GM19239 (cell line): ENCODE measurements at places on chromosomes 3 and 15.

DNA sequence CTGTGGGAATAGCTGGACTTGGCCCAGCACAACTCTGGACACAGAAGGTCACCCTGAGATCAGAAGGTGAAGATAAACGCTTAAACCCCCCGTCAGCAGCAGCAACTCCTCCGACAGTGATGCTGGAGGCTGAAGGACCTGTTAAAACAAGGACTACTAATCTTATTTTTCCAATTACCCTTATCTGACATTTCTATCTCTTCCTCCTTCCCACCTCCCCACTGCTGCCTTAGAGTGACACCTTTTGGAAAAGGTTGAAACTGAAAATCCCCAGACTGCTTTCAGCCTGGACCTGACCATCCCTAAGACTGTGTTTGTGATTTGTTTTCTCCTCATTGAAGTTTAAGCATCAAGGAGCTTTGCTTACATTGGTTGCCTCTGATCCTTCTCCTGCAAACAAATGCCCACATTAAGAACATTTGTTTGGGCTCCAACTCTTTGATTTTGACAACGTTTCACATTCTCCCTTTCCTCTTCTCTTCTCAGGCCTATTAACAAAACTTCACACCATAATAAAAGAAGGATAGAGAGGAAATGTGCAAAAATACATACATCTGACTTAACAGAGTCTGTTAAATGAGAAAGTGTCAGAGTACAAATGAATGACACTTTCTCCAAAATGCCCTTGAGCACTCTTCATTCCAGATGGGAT is 410.6 kb upstream of the WNT5A start:
- DNase-seq = no peak

GRCh38 chr3:148255981-148256969 is 441.4 kb upstream of the AGTR1 start:
- no peak for DNase-seq

DNA sequence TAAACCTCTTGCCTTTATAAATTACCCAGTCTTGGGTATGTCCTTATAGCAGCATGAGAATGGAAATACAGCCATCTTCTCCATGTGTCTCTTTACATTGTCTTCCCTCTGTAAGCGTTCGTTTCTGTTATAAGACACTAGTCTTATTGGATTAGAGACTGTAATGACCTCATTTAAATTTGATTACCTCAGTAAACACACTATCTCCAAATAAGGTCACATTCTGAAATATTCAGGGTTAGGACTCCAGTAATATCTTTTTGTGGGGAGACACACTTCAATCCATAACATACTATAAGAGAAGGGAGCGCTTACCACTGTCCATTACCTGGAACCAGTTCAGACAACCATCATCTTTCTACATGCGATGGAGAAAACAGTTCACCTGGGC is 34.3 kb upstream of the CD47 start:
- no peak for DNase-seq

DNA sequence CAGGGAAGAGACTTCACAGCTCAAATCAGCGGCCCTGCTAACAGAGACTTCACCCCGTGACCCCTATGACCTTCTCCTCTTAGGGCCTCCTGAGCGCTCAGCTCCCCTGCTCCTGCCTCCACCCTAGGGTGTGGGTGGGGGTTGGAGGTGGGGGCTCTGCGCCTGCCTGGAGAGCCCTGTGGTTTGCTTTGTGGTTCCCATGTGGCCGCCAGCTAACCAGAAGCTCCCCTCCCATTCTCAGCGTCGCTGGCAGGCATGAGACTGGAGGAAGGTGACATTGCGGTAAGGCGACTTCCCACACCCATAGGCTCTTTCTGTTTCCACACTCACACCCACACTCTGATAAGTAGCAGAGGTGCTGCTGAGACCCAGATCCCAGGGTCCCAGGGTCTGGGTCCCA is 27.6 kb downstream of the XYLB start:
- DNase-seq = no peak

DNA sequence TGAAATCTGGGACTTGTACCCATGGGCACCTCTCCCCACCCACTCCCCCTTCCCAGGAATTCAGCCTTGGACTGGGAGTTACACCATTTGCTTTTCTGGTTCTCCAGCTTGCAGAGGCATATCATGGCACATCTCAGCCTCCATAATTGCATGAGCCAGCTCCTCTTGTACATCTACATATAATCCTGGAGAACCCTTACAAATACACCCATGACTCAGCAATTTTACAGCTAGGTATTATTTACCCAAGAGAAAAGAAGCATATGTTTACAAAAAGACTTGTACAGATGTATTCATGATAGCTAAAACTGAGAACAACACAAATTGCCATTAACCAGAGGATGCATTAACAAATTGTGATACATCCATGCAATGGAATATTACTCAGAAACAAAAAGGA is 58.4 kb downstream of the RPLP1 start:
- no peak for DNase-seq

GRCh38 chr15:63491979-63492378 is 12.4 kb upstream of the USP3 start:
- no peak for DNase-seq

DNA sequence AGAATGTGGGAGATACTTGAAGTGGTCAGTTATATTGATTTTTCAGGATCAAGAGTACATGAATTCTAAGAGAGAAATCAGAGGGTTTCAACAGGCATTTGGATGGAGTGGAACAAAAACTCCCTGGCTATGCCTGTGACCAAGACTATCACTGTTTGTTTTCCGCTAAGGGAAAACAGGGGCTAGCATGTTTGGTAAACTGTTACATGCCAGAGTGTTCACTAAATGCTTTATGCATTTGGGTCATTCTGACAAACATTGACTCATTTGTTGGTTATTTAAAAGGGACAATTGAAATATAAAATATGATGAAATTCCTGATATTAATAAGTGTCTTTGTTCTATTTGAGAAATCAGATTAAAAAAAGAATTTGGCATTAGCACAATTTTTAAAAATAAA is 603.9 kb upstream of the KCNMB2 start:
- no peak for DNase-seq

- DNase-seq = no peak
Observed at GRCh38 chr3:123587401-123587800, 2.5 kb upstream of the HACD2 start.

DNA sequence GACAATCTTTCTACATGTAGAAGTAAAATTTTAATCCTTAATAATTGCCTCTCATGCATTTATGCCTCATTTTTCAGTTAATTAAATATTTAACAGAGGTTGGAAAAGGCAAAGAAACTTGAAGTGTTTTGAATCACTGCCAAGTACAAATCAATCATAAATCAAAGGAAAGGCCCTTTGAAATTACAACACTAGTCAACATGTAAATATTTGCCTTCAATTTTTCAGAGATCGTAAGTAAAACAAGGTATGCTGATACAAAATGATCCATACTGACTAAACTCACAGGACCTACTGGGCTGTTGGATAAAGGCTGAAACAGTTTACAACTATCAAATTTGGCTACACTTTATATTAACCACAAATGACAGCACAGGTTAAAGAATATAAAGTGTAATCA is 33.9 kb downstream of the ZBBX start:
- no peak for DNase-seq

- no peak for DNase-seq
Observed at GRCh38 chr3:53104762-53105161, 25.5 kb downstream of the RFT1 start.

GRCh38 chr3:111585217-111585616 is 9.9 kb downstream of the ZBED2 start:
- no peak for DNase-seq

- DNase-seq = no peak
Observed at GRCh38 chr3:161082063-161082462, 23.1 kb downstream of the B3GALNT1 start.

DNA sequence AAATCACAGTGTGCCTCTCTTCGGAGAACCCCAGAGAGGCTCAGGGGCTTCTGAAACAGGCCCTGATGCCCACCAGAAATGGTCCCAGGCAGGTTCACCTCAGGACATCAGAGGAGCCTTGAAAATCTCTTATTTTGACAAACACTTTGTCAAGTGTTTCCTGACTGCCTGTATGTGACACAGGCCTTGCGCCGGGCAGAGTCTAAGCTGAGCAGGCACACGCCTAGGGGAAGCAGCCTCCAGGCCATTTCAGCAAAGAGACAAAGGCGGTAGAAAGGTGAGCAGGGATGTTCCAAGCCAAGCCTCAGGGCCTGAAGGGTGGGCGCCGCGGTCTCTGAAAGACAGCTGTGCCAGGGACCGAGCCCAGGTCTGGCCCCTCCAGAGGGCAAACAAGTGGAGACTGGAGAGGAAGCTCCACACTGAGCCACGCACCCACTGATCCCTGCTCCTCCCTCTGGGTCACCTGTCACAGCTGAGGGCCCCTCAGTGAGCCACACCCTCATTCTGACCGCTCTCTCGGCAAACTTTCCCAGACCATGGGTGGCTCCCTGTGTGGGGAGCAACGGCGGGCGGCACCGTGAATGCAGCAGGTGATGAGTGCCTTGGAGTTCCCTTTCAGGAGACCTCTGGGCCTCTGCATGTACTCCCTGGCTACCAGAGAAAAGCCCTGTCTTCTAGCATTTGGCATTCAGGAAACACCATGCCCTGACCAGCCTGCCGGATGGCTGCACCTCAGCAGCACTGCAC is 136.1 kb downstream of the ADAMTS17 start:
- no peak for DNase-seq

DNA sequence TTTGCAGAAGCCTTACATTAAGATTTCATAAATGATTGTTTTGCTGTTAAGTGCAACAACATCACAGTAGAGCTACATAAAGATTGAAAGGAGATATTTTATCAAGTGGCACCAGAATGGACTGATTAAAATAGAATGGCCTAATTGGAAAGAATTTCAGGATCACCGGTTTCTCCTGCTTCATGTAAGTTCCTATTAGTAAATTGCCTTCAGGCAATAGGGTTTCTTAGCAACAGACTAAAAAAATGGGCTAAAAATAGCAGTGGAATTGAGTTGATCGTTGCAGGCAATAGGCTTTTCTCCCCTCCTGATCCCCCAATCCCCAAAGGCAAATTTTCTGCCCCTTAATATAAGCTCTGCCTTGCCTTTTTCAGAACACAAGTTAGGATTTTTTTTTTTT is 917 bp downstream of the LNP1 start:
- DNase-seq = no peak

DNA sequence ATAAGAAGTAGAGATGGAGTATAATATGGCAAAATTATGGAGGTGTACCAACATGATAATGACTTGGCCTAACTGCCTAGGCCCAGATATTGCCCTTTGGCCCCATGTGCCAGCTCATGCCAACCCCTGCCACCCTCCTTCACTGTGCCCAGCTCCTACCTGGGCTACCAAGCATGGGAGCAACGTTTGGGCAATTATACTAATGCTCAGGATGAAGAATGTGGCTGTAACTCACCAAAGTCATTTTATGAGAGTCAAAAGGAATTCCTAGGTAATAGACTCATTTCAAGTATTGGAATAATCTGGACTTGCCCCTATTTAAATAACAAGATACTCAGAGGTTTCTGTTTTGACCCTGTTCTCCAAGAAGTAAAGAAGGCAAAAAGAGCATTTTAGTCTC is 240.2 kb upstream of the IL12A start:
- DNase-seq = no peak

DNA sequence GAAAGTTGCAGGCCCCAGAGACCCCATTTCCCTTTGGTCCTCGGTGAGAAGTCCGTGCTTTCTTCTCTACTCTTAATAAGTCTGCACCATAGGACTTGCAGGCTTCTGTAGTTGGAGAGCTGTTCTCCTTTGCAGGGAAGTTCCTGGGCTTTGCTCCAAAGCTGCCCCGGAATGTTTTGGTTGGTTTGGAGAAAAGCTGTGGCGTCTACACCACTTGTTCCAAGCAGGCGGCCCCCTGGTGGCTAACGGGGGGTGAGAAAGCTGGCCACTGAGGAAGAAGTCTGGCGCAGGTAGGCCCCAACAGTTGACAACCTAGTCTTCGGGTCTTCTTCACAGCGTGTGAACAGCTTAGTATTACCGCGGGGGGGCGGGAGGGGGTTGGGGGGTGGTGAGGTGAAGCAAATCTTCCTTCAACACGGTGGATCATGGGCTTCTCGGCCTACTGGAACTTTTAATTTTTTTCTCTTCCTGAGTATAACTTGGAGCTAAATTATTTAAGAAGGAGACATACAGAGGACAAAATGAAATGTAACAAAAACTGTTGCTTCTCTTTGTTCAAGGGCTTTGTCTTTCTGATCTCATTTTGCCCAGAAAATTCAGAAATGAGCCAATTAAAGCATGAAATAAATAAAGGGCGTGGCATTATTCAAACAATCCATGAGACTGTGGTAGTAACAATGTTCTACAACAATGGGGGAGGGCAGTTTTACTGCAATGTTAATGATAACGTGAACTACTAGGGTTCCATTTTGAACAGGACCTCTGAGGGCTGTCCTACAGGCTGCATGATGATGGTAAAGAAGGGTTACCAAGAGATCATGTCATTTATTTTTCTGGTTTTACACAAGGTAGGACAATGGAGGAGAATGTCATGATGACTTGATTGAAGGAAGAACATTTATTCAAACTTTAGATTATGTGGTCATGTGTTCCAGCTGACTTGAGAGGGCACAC is 2.2 kb upstream of the THRB start:
- peak; percentile 24 for DNase-seq

- no peak for DNase-seq
Observed at GRCh38 chr15:86327230-86327865, 247.7 kb downstream of the AGBL1 start.

DNA sequence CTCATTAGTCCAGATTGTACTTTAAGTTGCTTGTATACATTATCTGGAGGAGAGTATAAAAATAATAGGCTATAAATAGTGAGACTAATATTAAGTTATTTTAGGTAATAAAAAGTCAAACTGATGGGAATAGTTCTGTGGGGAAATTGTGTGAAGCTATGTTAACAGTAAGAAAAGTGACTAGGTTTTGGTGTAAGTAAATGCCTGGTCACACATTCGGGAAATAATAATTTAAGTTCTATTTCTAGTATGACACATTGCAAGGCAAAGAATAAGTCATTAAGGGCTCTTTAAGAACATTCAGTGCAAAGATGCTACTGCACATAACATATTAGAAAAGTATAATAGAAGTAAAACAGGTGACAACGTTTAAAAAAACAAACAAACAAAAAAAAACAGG is 18.8 kb upstream of the NRROS start:
- no peak for DNase-seq

DNA sequence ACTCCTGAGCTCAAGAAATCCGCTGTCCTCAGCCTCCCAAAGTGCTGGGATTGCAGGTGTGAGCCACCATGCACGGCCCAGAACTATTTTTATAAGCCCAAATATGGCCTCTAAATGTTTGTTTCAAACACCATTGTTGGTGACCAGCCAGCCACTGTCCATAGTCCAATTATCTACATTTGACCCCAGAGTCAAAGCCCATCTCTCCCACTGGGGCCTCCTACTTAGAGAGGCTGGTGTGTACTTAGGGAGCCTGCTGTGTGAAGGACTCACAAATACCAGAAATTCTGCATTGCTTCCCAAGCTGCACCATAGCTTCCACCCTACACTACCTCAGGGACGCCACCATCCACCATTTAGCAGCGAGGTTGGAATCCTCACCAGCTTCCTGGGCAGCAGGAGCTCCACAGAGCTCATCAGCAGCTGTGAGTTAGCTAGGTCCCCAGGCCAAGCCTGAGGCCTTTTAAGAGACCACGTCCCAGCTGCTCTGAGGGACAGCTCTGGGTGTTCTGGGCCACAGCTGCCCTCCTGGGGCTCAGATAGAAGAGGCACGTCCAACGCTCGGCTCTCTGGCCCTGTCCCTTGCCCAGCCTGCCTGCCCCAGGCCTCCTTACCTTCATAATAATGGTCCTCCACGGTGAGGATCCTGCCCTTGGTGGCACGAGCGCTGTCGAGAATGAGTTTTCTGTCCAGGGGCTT is 29.5 kb downstream of the TKT start:
- DNase-seq = no peak
